RPMI7951 (cell line): ENCODE measurements at places on chromosomes 1 and 21. TPM values are rescaled to one million over a fixed set of nuclear protein-coding genes. Genes with fewer than 3 reads are reported as not detected.

SERPINC1 gene
- 0.39 and 1.1 TPM in 2 replicates for total RNA-seq

FCAMR gene
- not detected in 2 replicates for total RNA-seq

KRTAP19-7 gene
- not detected in 2 replicates for total RNA-seq

- peak; percentile 29 for DNase-seq
Observed at GRCh38 chr1:37919277-37919676, 27.6 kb downstream of the INPP5B start.

DNA sequence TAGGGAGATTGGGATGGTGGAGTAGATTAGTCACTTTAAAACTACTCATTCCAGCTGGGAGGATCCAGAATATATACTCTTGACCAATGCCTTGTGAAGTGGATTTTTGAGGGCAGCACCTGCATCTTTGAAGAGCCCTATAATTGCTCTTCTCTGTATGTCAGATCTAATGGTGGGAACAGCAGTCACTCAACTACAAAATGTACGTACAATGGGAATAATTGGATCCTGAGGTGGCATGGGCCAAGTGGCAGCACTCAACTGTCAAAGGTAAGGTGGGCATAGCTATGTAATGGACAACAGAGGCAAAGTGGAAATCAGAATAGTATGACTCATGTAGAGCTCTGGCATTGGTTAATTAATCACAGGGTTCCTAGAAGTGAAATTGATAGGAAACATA lies 51.6 kb upstream of the KIAA0040 start:
- no peak for DNase-seq

DNA sequence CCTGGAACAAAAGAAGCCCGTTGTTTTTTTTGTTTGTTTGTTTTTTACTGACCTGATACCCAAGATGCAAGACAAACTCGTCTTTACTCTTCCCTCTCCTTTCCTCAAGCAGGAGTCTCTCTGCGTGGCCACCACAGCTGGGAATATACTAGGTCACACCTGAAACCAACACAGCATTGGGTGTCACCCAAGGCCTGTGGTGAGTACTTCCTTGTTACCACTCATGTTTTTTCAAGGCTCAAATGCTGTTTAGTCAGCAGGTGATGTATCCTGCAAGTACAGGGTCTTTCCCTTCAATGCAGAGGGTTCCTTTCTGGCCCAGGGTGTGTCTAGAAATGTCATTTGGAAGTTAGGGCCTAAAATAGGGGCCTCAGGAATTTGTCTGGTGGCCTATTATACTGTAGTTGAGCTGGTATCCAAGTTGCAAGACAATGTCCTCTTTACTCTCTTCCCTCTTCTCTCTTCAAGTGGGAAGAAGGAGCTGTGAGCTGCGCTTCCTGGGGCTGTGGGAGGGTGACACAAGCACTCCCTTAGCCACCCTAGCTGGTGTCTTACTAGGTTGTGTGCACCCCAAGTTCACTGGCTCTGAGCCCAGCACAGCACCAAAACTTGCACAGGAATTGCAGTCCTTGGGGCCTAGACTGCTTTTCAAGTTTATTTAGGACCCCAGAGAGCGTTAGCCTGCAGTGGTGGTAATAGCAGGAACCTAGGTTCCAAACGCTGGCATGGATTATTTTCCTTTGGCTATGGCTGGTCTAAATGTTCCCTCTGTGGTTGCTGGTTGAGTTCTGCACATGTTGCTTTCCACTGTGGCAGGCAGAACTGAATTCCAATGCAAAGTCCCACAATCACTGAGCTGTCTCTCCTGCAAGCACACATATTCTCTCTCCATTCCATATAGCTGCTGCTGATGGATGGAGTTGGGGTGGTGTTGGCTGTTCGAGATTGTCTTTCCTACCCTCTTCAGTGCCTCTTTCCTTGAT lies 91.4 kb upstream of the LYPLAL1 start:
- no peak for DNase-seq

GRCh38 chr1:229323201-229323600 lies 19.6 kb downstream of the CCSAP start:
- no peak for DNase-seq

- peak; percentile 55 for DNase-seq
Observed at GRCh38 chr1:199422206-199422605, 605.3 kb upstream of the NR5A2 start.
